ENCODE measurements at places on chromosomes 11 and 22.

- no peak for DNase-seq
Measured at GRCh38 chr11:71236836-71237475, 15.4 kb downstream of the SHANK2 start.

- no peak for DNase-seq
Measured at GRCh38 chr22:19760058-19760950, at the start of gene TBX1. TSS of gene TBX1 (plus strand) at chr22:19760778. CDS start at chr22:19760844, 66 bp downstream.

GRCh38 chr11:83115026-83115425 lies 41.9 kb upstream of the PCF11 start:
- no peak for DNase-seq

- peak; percentile 12 for DNase-seq
Measured at GRCh38 chr11:4539603-4540219, 5.3 kb upstream of the OR52M1 start.

GRCh38 chr22:37185646-37186227 lies 2.3 kb downstream of the C1QTNF6 start:
- DNase-seq: no peak

GRCh38 chr11:47924184-47924691 lies 56.1 kb upstream of the PTPRJ start:
- no peak for DNase-seq

GRCh38 chr11:103016031-103016430 lies 60.5 kb upstream of the MMP13 start:
- DNase-seq: no peak

DNA sequence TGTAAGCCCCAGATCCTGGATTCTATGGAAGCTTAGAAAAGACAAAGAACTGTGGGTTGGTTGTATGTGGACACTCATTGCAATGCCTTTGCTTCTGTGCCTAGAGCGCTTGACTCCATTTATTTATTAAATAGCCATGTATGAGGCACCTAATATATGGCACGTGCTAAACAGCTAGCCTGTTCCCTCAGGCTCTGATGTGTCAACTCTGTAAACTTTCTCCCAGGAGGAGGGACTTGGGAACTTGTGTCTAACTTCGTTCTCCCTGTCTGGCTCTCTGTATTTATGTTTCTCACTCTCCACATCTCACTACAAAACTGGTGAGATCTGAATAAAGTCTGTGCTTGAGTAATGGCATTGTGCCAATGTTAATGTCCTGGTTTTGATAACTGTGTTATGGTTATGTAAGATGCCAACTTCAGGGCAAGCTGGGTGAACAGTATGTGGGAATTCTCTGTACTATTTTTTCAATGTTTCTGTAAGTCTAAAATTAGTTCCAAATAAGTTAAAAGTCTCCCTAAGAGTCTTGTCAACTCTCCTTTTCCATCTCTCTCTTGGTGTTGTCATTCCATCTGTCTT lies 34.1 kb upstream of the ZBTB16 start:
- no peak for DNase-seq

GRCh38 chr11:55263081-55263480 lies 1.1 kb downstream of the TRIM48 start:
- no peak for DNase-seq

- DNase-seq: no peak
Measured at GRCh38 chr11:105361651-105362050, 222.1 kb upstream of the CARD18 start.

DNA sequence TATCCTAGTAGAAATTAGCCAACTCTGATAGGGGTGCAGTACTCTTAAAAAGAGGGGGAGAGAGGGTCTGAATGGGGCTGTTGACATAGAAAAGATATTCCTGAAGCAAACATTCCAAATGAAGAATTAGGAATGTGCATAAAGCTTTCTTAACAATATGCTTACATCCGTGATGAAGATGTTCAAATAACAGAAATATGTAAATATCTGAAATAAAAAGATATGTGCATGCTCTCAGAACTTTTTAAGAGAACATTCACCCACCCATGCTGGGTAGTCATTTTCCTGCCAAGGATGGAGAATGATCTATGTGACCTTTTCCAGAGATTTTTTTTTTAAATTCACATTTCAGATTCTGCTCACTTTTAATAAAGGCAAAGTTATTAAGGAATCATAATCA lies 80.6 kb downstream of the GRIA4 start:
- DNase-seq: no peak

- DNase-seq: no peak
Measured at GRCh38 chr22:11360632-11361031, 4167.4 kb upstream of the OR11H1 start.

DNA sequence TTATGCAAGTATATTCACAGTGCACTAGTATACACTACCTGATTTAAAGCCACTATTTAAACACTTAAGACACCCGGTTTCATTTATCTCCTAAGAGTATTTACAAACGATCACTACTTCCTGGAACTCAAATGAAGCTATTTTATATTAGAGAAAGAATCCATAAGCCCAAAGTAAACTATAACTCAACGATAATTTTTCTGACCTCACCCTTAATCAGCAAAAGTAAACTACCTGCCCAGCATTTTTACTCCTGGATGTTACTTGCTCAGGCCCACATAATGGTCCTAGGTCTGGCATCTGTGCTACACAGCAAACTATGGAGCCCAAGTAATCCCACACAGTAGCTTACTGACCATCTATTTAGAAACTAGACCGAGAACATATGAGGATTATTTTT lies 33.4 kb downstream of the TSG101 start:
- no peak for DNase-seq

GRCh38 chr11:12451179-12451814 lies 73.9 kb downstream of the PARVA start:
- DNase-seq: no peak

DNA sequence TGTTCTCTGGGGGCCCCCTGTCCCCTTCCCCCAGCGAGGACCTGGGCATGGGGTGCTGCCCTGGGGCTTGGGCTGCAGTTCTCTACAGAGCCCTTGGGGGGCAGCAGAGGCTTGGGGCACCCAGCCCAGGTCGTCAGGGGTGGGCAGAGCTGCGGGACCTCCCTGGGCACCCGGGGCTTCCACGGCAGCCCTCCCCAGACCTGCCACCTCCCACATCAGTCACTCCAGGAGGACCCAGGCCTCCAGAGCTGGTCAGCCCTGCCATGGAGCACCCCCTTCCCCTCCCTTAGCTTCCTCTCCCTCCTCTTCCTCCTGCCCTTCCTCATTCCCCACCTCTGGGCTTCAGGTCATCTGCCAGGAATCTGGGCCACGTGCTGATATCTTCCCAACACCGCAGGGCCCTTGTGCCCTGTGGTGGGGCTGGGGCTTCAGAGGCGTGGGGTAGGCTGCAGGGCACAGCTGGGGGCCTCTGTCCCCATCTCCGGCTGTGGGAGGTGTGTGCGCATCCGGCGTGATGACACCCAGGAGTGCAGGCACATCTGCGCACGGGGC lies 5.8 kb downstream of the TSPAN4 start:
- peak; percentile 50 for DNase-seq

DNA sequence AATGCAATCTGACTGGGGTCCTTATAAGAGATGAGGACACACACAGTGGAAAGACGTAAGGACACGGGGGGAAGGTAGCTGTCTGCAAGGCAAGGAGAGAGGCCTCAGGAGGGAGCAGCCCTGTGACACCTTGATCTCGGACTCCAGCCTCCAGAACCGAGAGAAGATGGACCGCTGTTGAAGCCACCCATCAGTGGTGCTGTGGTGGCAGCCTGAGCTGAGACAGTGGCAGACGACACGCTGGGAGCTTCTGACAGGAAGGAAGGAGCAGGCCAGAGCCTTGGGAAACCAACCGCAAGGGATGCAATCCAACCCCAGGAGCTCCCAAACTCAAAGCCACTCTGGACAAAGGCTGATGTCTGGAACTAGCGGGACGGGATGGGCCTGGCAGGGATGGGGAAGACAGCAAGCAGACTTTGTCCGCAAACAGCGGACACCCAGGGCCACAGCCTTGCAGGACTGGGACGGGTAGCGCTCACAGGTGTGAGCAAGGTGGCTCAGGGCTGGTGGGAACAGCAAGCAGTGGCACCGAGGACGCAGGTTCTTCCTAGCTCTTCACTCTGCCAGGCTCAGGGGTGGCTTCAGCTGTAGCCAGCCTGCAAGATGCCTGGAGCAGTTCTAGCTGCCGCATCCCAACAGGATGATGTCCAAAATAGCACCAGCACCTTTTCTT lies 10.9 kb downstream of the LTO1 start:
- no peak for DNase-seq

DNA sequence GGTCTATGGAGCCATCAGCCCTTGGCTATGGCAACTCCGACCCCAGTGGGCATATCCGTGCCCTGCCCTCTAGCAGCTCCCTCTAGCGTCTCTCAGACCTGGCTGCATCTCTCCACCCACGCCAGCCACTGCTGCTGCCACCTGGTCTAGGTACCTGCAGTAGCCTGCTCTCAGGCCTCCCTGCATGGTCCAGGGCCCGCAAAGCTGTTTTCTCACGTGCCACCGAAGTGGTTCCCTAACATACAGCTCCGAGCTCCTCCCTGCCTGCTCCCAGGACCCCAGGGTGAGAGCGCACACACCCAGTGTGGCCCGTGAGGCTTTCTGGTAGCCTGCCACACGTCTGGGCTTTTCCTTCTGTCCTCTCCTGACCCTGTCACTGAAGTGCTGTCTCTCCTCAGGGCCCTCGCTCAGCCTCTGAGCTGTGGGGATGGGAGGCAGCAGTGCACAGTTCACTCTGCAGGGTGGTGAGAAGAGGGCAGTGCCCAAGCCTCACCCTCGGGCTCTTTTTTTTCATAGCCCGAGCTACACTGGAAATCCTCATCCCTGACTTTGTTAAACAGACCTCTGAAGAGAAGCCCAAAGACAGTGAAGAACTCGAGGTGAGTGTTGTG lies 14.3 kb downstream of the DGCR8 start:
- DNase-seq: no peak

- no peak for DNase-seq
Measured at GRCh38 chr22:25702040-25702439, 39.9 kb upstream of the MYO18B start.

DNA sequence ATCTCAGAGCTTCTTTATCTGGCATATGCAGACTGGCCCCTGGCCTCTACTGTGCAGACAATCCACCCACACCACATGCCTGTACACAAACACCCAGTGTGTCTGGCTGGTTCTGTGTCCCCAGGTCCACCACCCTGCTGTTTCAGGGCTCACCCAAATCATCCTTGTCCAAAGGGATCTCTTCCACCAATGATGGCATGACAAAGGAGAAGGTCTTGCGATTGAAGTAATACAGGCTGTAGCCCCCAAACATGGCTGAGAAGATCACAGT lies 1.7 kb downstream of the SLC37A4 start:
- DNase-seq: no peak

DNA sequence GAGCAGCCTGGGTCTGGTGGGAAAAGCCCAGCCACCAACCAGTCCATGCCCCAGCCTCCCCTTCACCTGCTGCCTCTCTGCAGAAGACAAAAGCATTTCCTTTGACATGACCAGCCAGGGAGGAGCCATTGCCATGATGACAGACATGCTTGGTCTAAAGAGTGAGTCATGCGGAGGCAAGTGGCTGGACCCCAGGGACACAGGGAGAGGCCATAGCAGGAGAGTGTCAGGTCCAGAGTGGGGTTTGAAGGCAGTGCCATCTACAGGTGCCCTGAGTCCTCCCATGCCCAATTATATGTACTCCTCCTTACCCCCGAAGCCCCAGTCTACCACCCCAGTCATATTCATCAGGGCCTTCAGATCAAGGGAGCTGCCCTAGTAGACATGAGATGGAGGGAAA lies 67.4 kb downstream of the SCN3B start:
- DNase-seq: no peak

DNA sequence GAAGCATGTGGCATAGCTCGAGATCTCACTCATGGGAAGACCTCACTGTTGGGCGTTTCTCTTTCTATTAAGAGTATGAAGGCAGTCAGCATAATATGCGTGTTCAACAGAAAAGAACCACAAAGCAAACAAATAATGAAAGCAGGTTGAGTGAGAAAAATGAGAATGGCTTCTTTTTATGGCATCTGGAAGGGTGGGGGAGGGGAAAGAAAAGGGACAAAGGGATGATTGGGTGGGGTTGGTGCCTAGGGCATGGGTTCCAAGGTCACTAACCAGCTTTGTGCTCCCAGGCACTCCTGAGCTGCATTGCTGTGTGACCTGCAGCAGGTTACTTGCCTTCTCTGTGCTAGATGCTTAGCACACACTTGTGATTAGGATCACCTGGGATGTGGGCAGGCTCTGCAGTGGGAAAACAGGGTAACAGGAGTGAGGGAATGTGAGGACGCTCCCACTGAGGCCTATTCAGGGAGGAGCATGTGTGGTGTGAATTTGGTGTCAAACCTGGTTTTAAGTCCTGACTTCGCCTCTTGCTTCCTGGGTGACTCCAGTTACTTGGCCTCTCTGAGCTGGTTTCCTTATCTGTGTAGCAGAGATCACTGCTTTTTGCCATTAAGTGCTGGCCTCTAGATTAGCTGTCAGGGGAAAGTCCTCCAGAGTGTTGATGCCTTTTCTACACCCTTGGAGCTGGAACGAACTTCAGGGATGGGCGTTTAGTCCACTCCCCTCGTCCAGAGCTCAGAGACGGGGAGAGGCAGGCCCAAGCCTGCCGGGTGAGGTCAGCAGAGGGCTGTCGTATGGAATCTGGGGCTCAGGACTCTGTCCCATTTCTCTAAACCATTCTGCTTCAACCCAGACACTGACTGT lies 74.8 kb downstream of the KIAA1671 start:
- DNase-seq: no peak

Measured in stimulated activated CD4-positive, alpha-beta T cell treated with anti-CD3 and anti-CD28 coated beads, TNF-alpha, amount 100 ng/mL, for 4 hours (primary cell).